T follicular helper cell (primary cell): ENCODE measurements at places on chromosomes 7 and 10.

DNA sequence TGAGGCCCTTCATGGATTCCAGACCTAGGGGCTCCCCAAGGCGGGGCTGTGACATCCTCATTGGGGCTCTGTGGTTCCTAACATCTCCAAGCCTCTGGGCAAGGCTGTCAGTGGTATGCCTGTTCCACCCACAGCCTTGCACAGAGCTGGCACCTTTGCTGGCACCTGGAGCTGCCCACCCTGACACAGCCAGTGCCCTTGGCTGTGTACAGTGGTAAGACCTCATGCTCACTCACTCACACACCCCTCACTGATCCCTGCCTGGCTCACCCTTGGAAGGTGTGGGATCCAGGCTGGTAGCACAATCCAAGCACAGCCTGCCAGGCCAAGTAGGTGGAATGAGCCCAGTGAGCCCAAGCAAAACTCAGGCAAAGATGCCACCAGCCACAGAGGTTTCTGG is 200.4 kb upstream of the PCDH15 start:
- DNase-seq = no peak

- no peak for DNase-seq
These were observed 16.8 kb upstream of the MTPN start for GRCh38 chr7:135993950-135994349.

GRCh38 chr7:26959290-26959689 is 94.9 kb upstream of the SKAP2 start:
- no peak for DNase-seq

- no peak for DNase-seq
These were observed 3.0 kb upstream of the HOXA7 start for GRCh38 chr7:27159266-27160144.

DNA sequence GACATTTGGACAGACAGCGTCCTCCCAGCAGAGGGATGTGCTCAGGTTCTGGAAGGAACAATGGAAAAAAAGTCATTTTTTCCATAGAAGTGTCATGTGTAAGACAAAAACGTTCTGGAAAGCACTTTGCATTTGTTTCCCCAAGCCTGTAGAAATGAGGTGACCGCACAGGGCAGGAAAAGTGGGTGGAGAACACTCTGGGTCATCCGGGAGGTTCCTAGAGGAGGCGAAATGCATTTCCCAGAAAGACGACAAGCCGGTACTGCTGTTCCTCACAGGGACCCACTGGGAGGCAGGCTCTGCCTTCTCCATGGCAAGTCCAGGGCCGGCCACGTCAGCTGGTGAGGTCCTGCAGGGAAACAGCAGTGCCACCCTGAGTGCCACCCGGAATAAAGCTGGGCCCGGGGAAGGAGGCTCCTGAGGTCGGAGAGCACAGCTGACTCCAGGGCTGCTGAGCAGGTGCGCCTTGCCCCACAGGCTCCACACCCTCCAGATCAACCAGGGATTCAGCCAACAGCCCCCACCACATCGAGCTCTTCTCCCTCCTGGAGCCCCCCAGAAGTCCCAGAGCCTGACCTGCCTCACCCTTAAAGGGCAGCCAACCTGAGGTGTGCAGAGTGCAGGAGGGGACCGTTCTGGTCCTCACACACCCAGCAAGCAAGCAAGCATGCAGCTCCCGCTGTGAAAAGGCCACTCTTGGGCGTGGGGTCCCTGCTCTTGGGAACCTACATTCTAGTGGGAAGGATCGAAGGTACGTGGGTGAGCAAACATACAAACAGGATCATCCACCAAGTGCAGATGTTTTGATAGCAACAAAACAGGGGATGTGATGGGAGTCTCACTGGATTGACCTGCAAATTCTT is 28.8 kb upstream of the INPP5A start:
- no peak for DNase-seq

- DNase-seq = no peak
These were observed 403.1 kb downstream of the SFMBT2 start for GRCh38 chr10:7007600-7008190.

DNA sequence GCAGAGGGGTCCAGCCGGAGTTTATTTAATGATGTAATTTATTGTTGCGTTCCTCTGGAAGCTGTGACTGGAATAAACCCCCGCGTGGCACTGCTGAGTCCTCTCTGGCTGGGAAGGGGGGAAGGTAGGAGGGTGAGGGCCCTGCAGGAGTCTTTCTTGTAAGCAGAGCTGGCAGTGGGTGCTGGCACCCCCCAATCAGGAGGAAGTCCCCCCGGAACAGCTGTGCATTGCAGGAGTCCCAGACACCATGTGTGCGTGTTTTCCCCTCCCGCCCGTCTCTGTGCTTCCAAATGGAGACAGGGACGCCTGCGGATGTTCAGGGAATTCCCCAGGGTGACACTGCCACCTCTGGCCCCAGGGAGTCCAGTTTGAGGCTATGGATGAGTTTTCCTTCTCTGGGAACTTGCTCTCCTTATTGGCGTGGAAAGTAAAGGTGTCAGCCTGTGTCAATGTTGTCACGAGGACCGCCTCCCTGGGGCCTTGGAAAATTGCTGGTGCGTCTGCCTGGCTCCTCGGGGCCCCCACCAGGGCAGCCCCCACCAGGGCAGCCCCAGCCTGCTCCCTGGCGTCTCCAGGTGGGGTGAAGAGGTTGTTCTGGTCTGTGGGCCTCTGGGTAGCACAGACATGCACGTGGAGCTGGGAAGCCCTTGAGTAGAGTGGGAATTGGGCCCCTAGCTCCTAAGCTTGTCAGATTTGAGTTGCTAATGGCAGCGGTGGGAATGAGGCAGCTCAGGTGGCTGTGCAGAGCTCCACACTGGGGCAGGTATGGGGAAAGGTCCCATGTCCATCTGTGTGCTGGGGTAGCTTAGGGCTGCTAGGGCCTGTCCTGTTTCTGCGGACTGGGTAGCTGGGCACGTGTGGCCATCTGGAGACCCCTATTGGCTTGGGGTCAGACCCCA is 2.7 kb downstream of the FZD9 start:
- DNase-seq = no peak

GRCh38 chr7:101854084-101854865 is 36.8 kb downstream of the CUX1 start:
- DNase-seq = no peak

GRCh38 chr10:95793401-95794045 is 37.6 kb downstream of the ENTPD1 start:
- no peak for DNase-seq

GRCh38 chr10:94062611-94063010 is 68.9 kb downstream of the PLCE1 start:
- DNase-seq = no peak

- DNase-seq = no peak
These were observed 24.6 kb upstream of the AKR1B10 start for GRCh38 chr7:134502463-134503371.

DNA sequence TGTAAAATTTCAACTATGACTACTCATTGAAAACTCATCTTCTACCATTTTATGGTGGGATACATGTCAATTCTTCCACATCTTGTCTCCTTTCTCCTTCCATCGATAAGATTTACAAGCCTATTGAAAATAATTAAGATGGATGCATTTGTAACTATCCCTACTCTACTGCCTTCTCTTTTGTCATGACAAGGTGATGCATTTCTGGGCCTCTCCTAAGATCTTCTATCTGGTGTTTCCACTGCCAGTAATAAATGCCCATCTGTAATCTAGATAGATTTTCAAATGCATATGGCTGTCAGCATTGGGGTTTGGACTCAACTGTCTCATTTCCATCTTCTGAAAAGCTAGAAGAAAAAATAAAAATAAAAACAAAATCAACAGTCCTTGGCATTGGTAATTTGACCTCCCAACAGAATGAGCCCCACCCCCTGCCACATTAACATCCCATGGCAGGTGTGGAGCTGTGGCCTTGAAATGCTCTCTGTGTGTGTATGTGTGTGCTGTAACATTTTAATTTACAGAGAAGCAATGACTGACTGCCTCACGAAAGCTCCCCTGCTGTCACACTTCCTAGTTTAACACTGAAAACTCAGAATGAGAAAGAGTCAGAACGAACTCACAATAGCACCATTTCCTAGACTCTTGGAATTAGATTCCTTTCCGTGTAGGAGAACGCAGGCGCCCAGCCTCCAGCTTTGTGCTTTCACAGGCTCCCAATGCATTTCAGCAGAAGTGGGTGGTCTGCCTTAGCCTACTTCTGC is 74.2 kb downstream of the RHOBTB1 start:
- no peak for DNase-seq

DNA sequence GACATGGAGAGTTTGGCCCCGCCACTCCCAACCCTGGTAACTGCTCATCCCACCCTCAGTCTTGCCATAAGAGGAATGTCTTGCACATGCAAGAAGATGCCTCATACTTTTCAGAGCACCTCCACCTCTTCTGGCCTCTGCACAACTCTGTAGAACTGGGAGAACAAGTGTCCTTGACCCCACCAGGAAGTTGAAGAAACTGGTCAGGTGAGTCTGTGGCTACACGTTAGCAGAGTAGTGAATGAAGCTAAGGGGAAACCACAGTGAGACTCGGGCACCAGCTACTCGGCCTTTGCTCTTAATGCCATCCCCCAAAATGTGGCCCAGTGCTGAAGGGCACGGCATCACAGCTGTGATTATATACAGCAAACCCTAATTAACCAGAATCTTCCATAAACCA is 110.1 kb downstream of the ARID5B start:
- DNase-seq = no peak

DNA sequence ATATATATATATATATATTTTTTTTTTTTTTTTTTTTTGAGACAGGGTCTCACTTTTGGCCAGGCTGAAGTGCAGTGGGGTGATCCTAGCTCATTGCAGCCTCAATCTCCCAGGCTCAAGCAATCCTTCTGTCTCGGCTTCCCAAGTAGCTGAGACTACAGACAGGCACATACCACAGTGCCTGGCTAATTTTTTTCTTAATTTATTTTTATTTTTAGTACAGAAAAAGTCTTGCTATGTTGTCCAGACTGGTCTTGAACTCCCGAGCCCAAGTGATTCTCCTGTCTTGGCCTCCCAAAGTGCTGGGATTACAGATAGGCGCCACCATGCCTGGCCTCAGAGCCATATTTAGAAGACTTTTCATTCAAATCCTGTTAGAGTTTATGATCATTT is 79.6 kb downstream of the PRTFDC1 start:
- no peak for DNase-seq

DNA sequence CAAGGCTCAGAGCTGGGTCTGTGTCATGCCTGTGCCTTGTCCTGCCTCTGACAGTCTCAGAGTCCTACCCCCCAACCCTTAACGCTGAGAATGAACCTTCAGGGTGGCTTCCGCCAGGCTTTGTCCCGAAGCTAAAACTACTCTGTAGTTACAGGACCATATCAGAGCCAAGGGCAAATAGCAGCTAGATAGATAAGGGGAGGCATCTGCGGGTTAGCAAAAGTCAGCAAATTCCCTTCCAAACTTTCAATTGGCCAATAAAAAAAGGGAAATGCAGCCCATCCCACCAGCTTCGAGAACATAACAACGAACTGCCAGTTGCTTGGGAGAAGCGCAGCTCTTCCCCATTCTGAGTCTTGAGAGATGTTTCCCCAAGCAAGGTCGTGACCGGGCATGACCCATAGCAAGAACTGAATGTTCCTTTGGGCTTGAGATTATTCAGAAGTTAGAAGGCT is 17.7 kb downstream of the CCL24 start:
- no peak for DNase-seq

DNA sequence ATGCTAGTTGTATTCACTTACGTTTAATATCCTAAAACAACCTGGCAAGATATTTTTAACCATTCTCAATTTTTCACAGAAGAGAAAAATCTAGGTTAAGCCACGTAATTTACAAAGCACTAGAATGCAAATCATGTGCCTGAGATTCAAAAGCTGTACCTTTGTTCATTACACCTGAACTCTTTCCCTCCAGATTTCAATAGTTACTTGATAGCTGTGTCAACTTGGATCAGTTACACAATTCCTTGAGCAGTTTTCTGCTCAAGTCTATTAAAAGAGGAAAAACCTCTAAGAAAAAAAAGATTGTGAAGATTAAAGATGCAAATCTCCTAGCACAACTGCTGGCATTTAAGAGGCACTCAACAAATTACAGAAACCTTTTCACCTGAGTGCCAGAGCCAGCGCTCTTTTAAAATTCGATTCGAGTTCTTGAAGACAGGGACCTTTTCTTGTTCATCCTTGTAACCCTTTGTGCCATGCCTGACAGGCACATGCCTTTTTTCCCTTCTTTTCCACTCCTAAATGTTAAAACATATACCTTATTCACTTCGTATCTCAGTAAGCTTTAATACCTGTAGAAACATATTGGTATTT is 886 bp downstream of the NSUN6 start:
- no peak for DNase-seq

DNA sequence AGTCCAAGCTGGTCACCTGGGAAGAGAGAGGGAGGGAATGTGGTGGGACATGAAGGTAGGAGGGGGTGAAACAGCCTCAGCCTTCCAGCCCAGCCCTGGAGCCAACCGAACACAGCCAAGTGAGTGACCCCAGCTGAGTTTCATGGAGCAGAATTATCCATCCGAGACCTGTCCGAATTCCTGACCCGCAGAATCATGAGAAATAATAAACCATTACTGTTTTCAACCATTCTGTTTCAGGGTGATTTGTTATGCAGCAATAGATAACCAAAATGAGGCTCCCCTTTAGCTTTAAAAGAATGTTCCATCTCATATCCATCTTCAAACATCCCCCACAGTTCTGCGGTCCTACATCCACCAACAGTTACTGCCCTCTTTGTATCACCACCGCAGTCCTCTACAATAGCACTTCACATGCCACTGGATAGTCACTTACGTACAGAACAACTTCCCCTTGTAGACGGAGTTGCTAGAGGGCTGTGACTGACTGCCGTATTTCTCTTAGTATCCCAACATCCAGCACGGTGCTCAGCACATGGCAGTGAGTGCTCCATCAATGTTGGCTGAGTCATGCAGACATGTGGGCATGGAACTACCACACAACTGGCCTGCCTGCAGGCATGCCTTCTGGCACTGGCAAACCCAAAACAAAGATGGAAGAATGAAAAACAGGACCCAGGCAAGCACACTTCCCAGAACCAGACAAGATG is 18.5 kb downstream of the KIAA1549 start:
- no peak for DNase-seq

DNA sequence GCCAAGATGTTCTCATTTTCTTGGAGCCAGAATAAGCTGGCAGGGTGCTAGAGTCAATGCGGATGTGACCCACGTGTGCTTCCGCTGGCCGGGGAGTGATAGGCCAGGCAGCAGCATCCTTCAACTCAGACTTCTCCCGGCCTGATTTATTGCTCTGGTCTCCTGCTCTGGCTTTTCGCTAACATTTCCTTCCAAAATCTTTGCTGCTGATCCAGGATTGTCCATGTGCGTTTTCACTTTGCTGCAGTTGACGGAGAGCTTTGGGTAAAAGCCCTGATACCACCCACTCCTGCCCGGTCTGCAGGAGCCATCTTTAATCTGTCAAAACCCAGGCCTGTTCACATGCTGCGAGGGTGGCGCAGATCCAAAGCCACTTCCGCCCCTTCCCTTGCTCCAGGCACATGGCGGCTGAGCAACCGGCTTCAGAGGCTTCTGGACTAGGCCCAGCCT is 106.8 kb downstream of the CYP26A1 start:
- no peak for DNase-seq

- no peak for DNase-seq
These were observed 236.5 kb upstream of the PTN start for GRCh38 chr7:137579913-137580640.

DNA sequence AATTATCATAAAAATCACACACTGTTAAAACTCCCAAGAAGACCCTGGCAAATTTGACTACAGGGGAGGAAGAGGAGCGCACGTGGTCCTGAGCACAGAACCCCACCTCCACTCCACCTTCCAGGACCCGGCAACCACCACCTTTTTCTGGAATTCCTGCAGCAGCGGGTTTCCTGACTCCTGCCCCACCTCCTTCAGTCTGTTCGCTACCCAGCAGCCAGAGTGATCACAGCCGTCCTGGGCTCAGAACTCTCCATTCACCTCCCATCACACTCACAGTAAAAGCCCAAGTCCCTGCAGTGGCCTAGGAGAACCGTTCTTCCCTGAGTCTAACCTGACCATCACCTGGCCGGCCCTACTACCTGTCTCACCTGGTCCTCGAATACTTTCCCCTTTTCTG is 107.4 kb upstream of the FAM204A start:
- no peak for DNase-seq
